ENCODE measurements at places on chromosomes 5 and 9.

DNA sequence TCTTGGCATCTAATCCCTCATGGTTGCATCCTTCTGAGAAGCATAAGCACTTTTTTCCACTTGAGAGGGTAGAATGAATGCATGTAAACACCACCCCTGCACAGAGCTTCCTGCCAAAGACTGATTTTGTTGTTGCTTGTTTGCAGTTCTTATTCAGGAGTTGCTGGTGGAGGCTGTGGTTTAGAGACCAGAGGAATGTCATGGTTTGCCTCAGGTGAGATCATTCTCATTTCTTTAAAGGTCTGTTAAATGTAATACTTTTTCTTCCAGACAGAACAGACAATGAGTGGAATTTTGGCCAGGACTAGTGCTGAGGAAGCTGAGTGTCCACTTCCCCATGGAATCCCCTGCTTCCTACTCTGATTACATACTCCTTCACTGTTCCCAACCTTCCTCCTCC lies 3.2 kb upstream of the TNC start:
- DNase-seq: no peak

DNA sequence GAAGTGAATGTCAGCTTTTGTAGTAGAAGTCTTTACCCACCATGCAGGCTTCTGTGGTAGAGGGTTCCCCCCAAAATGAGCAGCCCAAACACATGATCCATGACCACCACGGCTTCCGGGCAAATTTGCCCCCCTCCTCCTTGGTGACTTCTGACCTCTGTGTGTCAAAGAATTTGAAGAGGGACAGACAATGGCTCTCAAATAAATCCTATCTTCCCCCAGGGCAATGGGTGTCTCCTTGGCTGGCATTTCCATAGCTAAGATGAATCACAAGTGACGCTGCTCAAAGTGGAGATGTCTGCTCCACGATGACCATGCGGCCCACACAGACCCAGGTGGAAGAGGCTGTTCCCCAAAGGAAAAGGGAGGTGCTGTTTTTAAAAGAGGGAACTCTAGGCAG lies 30.2 kb upstream of the BOD1 start:
- DNase-seq: no peak

GRCh38 chr5:159210210-159210661 lies 883 bp upstream of the RNF145 start:
- no peak for DNase-seq

- no peak for DNase-seq
Observed at GRCh38 chr5:32837211-32837610, 126.1 kb downstream of the NPR3 start.

DNA sequence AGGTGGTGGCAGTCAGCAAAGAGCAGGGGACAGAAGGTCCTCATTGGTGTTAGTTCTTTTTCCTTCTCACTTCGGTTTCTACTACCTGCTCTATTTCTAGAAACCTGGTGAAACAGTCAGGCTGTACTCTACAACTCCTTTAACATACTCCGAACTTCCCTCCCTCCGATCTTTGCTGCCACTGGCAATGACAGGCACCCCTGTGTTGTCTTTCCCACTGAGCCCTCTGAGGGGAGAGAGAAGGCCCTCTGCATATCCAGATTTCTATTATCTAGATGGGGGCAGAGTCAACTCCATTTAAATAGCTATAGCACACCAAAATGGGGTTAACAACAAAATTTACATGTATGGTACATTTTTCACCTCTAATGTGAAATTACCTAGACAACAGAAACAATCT lies 123.7 kb downstream of the CDK5RAP2 start:
- no peak for DNase-seq

DNA sequence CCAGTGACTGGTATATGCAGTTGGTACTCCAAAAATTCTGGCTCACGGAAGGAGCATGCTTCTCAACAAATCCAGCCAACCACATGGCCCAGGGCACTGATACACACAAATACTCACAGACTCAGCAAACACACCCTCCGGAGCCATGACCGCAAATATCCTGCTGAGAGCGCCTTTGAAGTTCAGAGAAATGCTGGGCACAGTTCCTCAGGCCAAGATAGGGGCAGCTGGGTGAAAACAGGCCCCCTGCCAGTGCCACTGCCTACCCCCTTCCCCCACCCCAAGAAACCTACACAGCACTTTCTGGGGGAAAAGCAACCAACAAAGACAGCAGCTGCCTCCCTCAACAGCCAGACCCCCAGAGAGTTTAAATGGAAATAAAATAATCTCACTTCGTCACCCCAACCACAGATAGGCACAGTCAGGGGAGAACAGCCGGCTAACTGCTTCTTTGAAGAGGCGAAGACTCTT lies 120.0 kb downstream of the C5orf15 start:
- no peak for DNase-seq

GRCh38 chr9:14183001-14183400 lies 130.9 kb downstream of the NFIB start:
- no peak for DNase-seq

DNA sequence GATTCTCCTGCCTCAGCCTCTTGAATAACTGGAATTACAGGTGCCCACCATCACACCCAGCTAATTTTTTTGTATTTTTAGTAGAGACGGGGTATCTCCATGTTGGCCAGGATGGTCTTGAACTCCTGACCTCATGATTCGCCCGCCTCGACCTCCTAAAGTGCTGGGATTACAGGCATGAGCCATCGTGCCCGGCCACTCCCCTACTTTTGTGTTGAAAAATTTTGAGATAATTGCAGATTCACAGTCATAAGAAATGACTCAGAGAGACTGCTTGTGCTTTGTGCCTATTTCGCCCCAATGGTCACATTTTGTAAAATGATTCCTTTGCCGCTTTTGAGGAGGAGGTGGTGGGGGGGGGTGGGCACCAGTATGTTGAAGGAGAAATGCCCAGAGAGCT lies 48.1 kb upstream of the SH3PXD2B start:
- no peak for DNase-seq

- no peak for DNase-seq
Observed at GRCh38 chr9:86259557-86259956, at the start of gene C9orf153. C9orf153 (minus strand) TSS chr9:86259657; CDS start chr9:86229603, 30,054 bp downstream.

GRCh38 chr5:151383011-151383410 lies 35.7 kb upstream of the SLC36A2 start:
- no peak for DNase-seq

GRCh38 chr9:28735738-28736342 lies 1162.6 kb upstream of the C9orf72 start:
- no peak for DNase-seq

GRCh38 chr9:99825172-99826046 lies 3.7 kb downstream of the NR4A3 start:
- DNase-seq: no peak

GRCh38 chr9:437574-438001 lies 222.9 kb downstream of the DOCK8 start:
- no peak for DNase-seq

GRCh38 chr9:101437806-101438232 lies 2.2 kb upstream of the ALDOB start:
- DNase-seq: no peak

DNA sequence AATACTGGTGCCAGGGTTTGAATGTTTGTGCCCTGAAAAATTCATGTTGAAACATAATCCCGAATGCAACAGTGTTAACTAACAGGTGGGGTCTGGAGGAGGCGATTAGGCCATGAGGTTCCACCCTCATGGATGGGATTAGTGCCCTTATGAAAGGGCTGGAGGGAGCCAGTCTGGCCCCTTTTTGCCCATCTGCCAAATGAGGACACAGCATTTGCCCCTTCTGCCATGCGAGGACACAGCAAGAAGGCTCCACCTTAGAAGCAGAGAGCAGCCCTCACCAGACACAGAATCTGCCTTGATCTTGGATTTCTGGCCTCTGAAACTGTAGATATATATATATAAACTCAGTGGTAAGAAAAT lies 32.6 kb upstream of the RNF130 start:
- DNase-seq: no peak

DNA sequence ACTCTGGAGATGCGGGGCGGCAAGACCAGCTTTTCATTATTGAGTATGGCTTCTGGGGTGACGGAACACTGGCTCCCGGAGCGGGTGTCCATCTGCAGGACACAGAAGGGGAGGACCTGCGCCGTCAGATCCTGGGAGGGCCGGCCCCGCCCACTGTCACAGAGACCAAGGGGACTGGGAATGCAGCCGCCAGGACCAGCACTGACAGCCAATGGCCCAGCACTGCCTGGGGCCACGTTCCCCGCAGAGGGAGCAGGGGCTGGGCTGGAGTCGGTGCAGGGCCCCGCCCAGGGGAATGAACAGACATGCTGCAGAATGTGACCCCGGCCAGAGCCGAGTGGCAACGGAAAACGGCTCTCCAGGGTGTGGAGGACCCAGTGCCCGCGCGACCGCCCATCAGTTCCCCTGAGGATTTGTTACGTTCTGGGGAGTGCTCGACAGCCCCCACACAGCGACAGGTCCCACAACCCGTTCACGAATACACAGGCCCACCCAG lies at the start of gene ZDHHC11:
Gene ZDHHC11, minus strand, starts transcription at position 476 of the 496 bp plus-strand sequence. Its CDS starts 384 bp downstream, at position 92.
- DNase-seq: no peak

DNA sequence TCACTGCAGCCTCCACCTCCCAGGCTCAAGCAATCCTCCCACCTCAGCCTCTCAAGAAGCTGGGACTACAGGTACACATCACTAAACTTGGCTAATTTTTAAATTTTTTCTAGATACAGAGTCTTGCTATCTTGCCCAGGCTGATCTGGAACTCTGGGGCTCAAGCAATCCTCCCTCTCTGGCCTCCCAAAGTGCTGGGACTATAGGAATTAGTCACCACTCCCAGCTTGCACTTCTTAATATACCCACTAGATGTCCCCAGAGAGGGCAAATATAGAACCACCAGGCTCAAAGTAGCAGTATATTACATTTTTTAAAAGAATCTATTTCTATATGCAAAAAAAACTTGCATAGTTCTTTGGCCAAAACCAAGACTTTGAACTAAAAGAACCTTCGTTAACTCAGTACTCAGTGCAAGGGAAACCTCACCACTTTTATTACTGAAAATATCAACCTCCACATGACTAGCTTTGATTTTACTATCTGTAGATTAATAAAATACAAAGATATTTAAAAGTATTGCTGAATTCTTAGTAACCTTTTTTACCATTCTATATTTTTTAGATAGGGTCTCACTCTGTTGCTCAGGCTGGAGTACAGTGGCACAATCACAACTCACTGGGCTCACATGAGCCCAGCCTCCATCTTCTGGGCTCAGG lies 25.8 kb upstream of the HSD17B3 start:
- peak; percentile 14 for DNase-seq

- no peak for DNase-seq
Observed at GRCh38 chr9:71121275-71122021, at the start of gene TRPM3. TRPM3 (minus strand) TSS chr9:71121621; CDS start chr9:71121354, 267 bp downstream.

DNA sequence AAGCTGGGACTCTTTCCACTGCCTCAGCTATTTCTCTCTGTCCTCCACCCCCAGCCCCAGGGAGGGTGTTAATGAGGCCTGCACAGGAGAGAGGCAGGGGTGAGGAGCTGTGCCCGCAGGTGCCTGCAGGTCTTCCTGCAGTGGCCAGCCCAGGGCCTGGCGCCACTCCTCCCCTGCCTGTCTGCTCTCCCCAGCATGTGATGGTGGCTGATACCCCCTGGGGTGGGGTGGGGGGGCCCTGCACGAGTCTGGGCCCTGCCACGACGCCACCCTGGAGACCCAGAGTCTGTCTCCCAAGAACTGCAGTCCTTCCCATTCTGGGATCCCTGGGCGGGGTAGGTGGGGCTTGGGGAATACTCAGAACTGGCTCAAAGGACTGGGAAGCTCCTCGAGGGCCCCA lies 166.4 kb upstream of the SMIM23 start:
- DNase-seq: no peak

GRCh38 chr5:110618941-110619340 lies 107.5 kb downstream of the TMEM232 start:
- no peak for DNase-seq

- DNase-seq: no peak
Observed at GRCh38 chr9:92969516-92970466, 22.5 kb downstream of the FGD3 start.

DNA sequence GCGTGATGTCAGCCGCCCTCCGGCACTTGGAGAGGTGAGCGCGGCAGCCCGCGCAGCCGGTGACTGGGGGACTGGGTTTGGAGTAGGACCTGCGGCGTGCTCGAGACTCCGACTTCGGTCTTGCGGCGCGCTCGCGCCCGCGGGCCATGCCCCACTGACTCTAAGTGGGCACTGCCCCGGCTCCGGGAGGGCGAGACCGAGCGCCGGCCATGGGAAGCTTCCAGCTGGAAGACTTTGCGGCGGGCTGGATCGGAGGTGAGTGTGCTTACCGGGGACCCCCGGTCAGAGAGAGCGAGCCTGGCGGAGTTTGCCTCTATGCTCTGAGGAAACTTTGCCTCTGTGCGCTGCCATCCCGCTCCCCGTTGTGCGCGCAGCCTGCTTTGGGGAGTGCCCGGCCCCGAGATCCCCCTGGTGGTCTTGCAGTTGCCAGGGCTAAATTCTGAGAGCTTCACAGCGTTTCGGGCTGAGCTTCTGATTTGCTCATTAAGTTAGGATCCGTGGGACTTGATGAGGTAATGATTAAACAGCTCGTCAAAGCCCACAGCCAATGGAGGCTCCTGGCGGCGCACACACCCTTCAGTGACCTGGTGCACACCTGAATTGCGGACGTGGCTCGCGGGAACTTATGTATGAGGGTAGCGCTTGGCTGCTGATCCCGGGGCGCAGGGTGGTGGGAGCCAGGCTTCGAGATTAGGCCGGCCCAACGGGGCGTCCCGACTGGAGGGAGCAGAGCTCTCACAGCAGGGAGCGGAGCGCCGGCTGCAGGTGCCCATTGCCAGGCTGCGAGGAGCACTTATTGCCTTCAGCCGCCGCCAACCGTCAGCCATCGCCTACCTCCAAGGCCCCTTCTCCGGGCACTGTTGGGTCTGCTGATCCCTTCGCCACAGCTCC lies at the start of gene SLC25A48:
Gene SLC25A48, plus strand, starts transcription at position 25 of the 891 bp plus-strand sequence. Its CDS starts 185 bp downstream, at position 210.
- no peak for DNase-seq

DNA sequence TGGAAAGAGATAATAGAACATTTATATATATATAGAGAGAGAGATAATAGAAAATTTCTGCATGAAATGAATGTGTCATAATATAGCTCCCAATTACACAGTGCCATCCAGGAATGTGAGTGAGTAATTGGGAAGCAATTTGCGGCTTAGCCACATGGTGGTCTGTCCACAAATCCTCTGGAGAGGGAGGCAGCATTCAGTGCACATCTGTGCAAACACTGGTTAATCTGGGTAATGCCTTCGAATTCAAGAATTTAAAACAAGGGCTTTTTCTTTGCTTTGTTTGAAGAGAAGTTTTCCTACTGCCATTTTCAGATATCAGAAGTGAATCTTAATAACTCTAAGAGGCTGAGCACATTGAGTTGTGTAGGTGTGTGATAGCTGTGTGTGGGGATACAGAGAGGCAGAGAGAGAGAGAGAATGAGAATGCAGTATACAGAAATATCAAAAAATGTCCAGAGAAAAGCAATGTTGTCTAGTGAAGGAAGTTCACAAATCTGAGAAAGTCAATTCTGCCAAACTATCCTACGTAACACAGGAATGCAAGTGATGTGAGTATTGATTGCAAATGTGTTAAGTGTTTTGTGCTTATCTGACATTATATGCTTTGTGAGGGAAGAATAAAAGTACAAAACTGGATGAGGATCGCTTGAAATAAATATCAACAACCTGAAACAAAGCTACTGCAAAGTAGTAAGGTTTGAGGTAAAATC lies 134.6 kb downstream of the EDIL3 start:
- DNase-seq: no peak

- no peak for DNase-seq
Observed at GRCh38 chr5:158414780-158415179, 555.8 kb upstream of the CLINT1 start.
